Activated CD4-positive, alpha-beta T cell treated with anti-CD3 and anti-CD28 coated beads for 36 hours (primary cell): ENCODE measurements at places on chromosomes 13 and 19. TPM values are rescaled to one million over a fixed set of nuclear protein-coding genes. Genes with fewer than 3 reads are reported as not detected.

RPL28 gene
- total RNA-seq: 2,751 TPM

DUXA gene
- not detected for total RNA-seq

AMER2 gene
- total RNA-seq: not detected

CCDC194 gene
- 0.97 TPM for total RNA-seq

SLC10A2 gene
- total RNA-seq: not detected

PROZ gene
- not detected for total RNA-seq

KIR3DL2 gene
- 1.4 TPM for total RNA-seq

FBXO27 gene
- 0.90 TPM for total RNA-seq

SELENOV gene
- total RNA-seq: not detected

PRTN3 gene
- not detected for total RNA-seq

TMEM272 gene
- 0.18 TPM for total RNA-seq
